ENCODE measurements at places on chromosomes 6 and 20.
A peak's percentile ranks its signal among the peaks of the same experiment; 100 is the strongest.

GRCh38 chr6:121748850-121749249 lies 313.4 kb downstream of the GJA1 start:
- no peak for DNase-seq

DNA sequence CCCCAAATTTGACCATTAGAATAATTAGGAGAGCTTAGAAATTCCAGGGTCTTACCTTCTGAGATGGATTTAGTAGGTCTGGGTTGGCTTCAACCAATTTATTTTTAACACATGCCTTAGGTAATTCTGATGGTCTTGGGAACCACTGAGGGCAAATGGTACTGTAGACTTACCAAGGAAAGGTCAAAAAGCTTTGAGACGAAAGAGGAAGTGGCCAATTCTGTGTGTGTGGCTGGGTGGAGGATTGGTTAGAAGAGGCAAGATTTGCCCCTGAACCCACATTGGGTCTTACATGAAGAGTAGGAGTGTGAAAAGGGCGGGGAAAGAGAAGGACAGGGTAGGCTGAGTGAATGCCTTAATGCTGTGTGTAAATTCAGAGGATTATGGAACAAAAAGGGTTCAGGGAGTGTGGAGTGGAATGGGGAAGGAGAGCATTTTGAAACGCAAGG lies 2.7 kb downstream of the ITCH start:
- DNase-seq = peak; percentile 37

GRCh38 chr20:37911261-37911660 lies 8.3 kb downstream of the VSTM2L start:
- DNase-seq = no peak

DNA sequence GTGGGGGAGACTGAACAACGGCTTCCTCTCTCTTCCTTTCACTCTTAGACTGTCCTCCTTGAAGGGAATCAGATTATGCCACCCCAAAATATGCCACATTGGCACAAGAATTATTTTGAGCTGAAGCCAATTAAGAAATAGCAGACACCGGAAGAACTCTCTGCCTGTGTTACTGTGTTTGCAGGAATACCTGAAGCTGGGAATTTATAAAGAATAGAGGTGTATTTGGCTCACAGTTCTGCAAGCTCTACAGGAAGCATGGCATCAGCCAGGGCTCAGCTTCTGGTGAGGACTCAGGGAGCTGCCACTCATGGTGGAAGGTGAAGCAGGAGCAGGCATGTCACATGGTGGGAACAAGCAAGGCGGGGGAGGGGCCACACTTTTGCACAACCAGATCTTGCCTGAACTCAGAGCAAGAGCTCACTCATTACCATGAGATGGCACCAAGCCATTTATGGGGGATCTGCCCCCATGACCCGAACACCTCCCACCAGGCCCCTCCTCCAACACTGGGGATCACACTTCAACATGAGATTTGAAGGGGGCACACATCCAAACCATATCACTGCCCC lies 46.0 kb downstream of the PCNA start:
- no peak for DNase-seq

- DNase-seq = no peak
Observed at GRCh38 chr6:121932076-121932991, 467.1 kb upstream of the HSF2 start.

DNA sequence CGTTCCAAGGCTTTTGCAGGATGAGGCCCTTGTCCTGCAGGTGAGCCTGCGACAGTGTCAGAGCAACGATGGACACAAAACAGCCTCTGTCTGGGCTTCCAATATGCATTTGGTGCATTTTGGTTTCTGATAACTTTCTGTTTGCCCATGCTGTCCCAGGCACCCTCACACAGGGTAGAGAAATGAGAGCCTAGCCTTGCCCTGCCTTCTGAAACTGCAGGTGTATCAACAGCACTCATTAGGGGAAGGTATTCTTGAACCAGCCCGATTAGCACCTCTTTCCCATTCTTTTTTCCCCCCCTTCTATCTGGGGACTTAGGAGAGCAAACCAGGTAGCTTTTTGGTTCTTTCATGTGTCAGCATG lies 30.3 kb downstream of the CHMP4B start:
- no peak for DNase-seq

DNA sequence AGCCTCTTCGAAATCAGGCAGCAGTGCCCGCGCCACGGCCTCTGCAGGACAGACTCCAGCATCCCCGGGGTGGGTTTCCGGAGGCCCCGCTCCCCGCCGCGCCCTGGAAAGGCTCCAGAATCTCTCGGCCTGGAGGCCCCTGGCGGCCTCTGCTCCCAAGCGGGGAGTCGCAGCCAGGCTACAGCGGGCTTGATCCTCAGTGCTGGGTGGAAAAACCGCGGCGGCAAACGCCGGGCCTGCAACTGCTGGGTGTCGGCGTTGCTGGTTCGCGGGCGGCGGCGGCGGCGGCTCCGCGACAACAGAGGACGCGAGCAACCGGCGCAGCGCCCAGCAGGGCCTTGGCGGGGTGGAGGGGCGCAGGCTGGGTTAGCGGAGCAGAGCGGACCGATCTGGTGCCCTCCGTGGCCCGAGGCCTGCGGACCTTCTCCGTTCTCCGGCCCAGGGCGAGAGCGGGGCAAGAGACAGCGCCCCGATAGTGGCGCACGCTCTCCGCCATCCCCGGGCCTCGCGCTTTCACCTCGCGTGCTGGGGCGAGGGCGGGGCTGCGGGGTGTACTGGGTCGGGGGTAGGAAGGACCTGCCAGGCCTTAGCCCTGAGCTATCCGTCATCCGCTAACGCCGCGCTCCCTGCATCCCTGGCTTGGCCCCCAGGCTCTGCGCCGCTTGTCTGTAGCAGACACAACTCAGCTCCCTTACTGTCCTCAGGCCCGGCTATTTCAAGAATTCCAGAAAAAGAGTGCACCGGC lies 3.4 kb upstream of the ZNF292 start:
- peak; percentile 76 for DNase-seq

DNA sequence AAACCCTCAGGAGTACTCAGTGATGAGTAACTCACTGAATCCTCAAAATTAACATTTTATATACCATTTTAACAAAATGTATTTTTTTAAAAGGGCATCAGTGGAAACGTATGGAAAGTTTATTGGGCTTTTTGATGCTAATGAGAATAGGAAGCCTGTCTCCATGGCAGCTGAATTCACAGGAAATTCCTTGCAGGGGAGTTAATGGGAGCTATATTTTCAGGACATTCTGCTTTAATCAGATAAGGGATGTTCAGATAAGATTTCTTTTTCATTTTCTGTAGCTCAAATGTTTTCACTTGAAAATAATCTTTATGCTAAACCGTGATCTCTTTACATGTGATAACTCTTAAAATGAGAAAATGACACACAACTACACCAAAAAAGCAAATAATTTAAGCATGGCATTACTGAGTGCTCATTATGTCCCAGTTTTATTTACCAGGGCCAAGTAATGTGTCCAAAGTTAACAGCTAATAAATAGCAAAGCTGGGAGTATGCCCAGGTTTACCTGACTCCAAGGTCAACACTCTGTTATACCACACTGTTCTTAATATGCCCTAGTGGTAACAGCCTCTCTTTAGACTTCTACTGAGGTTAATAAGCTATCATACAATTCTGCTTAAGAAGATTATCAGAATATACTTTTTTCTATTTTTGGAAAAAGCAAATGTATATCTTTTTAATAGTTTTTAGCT lies 348.1 kb downstream of the GRIK2 start:
- DNase-seq = no peak

DNA sequence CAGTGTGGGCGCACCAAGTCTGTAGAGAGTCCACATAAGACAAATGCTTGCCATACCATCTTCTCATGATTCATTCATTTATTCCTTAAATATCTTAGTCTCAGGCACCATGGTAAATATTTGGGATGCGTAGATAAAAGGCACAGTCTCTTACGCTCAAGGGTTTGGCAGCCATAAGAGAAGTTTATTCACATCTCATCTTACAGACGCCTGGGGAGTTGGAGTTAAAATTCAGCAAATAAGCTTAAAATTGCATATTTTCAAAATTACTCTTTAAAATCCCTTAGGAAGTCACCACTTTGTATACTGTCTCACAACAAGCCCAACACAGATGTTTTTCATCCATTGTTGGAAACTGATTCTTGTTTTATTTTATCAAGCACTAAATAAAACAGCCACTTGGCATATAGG lies 363.3 kb downstream of the KIF16B start:
- DNase-seq = no peak

DNA sequence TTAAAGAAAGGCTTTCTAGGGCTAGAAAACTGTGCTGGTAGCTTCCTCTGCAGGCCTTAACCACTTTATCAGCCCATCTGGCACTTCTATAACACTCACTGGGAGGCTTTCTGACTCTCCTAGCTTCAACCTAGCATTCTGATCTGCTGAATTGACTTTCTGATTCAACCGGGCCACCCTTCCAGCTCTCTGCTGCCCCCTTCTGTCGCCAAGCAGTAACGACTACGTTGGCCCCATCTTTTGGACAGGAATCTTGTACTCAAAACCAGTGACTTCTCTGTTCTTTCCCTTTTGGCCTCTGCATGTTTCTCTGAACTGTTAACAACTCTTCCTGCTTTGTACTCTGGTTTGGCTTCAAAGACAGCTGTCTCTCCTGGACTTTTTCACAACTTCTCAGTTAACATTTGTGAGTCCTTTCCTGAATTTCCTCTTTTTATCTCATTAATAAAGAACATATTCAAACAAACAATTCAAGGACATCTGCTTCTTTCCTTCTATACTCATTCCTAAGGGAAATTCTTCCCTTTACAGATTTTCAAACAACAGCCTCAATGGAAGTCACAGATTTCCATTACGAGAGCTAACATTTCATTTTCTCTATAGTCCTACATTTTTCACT lies 43.9 kb upstream of the FAM135A start:
- peak; percentile 33 for DNase-seq

- no peak for DNase-seq
Observed at GRCh38 chr20:33833333-33833732, 22.2 kb downstream of the CHMP4B start.

All from T-helper 2 cell treated with Interferon-gamma antibody and Interleukin-4, amounts not matched to agents 5 μg/mL and 100 μg/mL, for 36 hours (primary cell).